GF-D8 (cell line): ENCODE measurements at places on chromosomes 2 and 18.

GRCh38 chr2:240250985-240251847 lies 110.8 kb upstream of the OTOS start:
- no peak for DNase-seq

DNA sequence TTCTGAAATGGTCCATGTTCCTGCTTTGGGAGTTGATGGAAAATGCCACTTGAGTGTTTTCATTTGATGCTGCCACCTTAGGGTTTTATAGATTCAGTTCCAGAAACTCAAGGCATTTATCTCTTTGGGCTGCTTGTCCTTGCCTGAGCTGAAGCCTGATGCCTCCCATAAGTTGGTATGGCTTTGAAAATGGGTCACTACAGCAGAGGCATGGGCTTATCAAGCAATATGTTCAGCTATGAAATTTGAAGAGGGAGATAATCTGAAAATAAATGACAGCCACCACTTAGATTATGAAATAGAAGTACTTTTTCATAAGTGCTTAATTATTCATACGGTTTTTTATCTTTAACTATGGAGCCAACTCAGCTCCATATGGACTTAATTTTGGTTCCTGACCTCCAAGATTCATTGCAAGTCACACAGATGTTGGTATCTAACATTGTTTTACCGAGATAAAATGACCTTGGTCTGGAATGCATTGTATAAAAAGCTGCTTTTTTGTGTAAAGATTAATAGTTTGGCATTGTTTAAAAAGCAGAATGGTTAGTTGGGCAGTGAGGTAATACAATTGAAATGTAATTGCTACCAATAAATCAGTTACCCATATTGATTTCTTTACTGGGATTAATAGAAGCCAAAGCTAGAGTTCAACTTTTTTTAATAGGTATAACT lies 4.5 kb downstream of the SLC14A1 start:
- no peak for DNase-seq

DNA sequence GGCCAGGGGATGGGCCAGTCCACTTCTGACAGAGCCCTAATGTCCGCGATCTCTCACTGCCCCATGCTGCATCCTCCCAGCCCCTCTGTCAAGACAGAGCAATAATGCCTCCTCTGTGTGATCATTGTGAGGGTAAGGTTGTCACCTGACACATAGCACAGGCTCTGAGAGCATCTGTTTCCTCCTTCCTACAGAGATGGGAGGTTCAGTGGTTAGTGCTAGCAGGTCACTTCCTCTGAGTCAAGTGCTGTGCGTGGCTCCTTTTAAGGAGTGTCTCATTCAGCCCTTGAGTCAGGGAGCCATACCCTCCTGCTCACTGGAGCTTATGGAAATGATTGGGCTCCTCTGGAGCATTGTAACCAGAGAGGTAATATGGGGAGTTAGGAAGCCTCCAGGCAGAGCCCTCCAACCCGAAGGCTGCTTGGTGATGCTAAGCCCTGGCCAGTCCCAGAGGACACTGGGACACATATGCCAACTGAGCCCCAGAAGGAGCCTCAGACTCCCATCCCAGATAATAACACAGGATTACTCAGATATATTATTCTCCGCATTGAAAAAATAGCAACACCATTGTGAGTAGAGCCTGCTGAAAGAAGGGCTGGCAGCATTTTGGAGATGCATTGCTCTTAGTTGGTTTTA lies 189.0 kb downstream of the GALNT1 start:
- DNase-seq = no peak

- no peak for DNase-seq
Measured at GRCh38 chr2:6072276-6072675, 380.1 kb downstream of the SOX11 start.

DNA sequence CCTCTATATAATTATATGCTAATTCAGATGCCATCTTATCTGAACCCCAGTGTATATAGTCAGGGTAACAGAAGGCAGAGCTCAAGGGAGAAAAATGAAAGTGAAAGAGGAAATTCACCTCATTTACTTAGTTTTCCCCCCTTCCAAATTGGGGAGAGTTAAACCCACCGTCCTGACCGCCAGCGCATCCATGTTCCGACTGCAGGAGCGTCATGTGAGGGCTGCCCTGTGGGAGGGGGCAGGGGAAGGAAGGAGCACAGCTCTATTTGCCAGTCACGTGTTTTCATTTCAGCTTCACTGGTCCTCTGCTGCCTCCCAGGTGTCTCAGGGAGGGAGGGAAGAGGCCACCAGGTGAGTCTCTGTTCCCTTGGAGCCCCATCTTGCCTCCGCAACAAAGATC lies 13.2 kb downstream of the CNNM4 start:
- no peak for DNase-seq

DNA sequence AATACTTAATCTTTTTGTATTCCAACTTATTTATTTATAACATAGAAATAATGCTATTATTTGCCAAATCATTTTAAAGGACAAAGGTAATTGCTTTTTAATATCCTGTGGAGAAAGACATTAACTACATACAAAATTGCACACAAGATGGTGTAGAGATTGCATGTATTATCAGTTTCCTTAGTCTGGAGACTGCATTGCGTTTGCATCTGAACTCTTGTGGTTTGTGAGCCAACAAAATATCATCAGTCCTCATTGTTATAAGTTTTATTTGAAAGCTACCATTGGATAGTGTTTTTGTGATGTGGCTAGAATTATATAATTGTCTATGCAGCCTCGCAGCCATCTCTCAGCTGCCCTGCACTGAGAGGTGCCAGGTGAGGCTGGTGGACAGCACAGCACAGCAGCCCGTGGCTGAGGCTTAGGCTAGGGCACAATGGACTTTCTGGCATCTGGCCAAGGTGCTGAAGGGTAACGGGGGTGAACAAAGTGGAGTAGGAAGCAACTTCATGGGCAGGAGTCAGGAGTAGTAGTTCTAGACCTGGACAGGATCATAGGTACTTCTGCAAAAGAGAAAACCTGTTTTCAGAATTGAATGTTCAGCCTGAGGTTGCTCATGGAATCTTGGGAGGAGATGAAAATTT lies 15.1 kb downstream of the RASGRP3 start:
- DNase-seq = no peak

GRCh38 chr2:200373973-200374416 lies 67.5 kb downstream of the SPATS2L start:
- DNase-seq = no peak

DNA sequence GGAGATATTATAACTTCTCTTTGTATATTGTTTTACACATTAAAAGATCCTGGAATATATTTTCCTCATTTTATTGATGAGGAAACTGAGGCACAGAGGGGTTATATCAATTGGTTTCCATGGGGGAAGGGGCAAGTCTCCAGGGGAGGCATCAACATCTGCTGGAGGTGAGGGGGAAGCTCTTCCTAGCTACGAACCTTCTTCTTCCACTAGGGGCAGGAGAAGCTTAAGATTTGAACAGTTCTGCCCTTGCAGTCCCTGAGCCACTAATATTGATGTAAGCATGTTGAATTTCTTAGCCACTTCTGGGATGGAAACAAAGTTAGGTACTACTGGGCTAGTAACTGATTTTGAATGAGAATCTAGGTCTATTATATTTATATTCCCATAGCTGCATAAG lies 140.1 kb upstream of the AQP4 start:
- no peak for DNase-seq

GRCh38 chr2:654896-655295 lies 22.3 kb downstream of the TMEM18 start:
- DNase-seq = no peak

DNA sequence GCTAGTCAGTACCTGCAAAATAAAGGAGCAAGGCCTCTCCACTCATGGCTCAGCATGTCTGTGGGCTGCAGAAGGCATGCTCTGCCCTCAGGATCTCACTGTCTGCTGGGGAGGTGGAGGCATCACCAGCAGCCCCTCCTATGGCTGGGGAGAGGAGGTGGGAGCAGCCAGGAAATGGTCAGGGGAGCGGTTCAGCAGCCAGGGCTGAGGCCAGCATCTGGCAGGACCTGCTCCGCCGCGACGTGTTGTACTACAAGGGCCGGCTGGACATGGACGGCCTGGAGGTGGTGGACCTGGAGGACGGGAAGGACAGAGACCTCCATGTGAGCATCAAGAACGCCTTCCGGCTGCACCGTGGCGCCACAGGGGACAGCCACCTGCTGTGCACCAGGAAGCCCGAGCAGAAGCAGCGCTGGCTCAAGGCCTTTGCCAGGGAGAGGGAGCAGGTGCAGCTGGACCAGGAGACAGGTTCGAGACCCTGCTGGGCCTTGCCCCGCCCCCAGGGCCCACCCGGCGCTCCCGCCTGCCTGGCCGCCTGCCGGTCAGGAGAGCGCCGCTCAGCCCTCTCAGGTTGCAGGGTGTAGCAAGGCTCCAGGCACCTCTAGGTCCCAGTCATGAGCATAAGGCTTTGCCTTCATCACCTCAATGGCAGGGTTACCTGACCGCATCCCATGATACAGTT lies 49.0 kb downstream of the FAM168B start:
- no peak for DNase-seq

- DNase-seq = no peak
Measured at GRCh38 chr18:28666216-28666615, 489.3 kb upstream of the CDH2 start.

- DNase-seq = no peak
Measured at GRCh38 chr2:55155764-55156281, 76.3 kb downstream of the CLHC1 start.

DNA sequence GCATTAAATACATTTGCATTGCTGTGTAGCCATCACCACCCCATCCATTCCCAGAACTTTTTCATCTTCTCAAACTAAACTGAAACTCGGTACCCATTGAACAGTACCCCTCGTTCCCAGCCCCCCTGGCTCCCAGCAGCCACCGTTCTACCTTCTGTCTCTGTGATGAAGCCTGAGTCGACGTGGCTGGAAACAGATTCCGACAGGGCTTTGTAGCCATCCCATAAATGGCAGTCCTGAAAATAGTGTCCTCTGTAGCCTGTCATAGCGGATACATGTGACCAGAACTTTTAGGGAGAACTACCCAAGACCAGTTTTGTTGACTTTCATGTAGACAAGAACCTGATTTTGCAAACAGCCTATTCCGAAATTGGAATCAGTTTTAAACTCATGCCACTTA lies 59.1 kb downstream of the TSHZ1 start:
- DNase-seq = no peak

DNA sequence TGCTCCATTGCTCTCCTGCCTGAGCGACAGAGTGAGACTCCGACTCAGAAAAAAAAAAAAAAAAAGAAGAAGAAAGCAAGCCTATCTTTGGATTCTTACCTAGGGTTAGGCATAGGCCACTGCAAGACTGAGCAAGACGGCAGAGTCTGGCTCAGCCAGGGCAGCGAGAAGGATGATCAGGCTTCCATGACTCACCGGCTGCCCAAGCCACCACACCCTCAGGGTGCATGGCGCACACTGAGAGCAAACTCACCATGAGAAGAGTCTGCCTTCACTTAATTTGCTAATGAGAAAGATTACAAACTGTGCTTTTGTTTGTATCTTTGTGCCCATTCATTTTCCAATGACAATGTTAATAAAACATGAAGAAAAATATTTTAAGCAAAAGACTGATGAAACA lies 8.2 kb downstream of the FAM110C start:
- DNase-seq = no peak

GRCh38 chr2:218985325-218986091 lies 524 bp upstream of the FEV start:
- DNase-seq = no peak

DNA sequence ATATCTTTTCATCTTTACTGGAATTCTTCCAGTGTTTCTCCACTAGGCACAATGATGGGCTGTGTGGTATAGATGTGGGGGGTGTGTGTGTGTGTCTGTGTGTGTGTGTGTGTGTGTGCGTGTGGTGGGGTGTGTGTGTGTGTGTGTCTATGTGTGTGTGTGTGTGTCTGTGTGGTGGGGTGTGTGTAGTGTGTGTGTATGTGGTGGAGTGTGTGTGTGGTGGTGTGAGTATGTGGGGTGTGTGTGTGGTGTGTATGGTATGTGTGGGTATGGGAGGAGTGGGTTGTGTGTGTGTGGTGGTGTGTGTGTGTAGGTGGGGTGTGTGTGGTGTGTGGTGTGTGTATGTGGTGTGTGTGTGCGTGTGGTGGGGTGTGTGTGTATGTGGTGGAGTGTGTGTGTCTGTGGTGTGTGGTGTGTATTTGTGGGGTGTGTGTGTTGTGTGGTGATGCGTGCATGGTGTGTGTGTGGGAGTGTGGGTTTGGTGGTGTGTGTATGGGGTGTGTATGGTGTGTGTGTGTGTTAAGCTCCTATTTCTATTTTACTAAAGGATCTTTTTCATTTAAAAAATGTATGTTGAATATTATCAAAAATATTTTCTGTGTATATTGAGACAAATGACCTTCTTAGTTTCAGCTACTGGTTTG lies 84.2 kb downstream of the IRS1 start:
- DNase-seq = no peak

- DNase-seq = peak; percentile 75
Measured at GRCh38 chr18:63071701-63072141, 247.8 kb downstream of the BCL2 start.

- DNase-seq = no peak
Measured at GRCh38 chr2:158043181-158043948, 58.3 kb upstream of the UPP2 start.

GRCh38 chr2:230942920-230943896 lies 18.2 kb upstream of the GPR55 start:
- DNase-seq = no peak

- no peak for DNase-seq
Measured at GRCh38 chr2:172323861-172324597, 103.4 kb upstream of the ITGA6 start.

DNA sequence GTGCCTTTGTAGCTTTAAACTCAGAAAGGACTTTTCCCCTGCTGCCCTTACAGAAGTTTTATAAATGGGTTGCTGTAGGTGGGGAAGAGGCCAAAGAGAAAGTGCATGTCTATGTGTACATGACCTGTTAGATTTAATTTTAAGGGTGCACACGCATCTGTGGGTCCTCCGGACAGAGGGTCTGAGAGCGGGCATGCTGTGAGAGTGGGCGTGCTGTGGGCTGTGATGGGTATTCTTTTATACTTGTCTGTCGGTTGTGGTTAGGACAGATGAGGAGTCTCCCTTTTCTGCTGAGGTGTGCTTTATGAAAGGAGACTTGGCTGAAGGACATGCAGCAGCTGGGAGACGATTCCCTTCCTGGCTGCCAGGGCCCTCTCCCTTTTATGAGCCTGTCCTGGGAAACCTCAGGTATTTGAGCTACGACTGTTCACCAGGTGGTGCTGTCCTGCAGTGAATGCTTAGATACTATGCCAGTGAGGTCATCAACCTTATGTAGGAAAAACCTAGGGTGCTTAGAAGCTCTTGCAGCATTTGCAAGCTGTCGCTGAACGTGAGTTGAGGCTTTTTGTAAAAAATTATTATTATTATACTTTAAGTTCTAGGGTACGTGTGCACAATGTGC lies 67.5 kb downstream of the TANC1 start:
- DNase-seq = no peak

- no peak for DNase-seq
Measured at GRCh38 chr2:27747827-27748352, 23.6 kb upstream of the MRPL33 start.

- no peak for DNase-seq
Measured at GRCh38 chr2:7515327-7515726, 598.1 kb downstream of the RNF144A start.
